GM23248 (cell line): ENCODE measurements at places on chromosomes 2 and 18. TPM values are rescaled to one million over a fixed set of nuclear protein-coding genes. Genes with fewer than 3 reads are reported as not detected.

DNA sequence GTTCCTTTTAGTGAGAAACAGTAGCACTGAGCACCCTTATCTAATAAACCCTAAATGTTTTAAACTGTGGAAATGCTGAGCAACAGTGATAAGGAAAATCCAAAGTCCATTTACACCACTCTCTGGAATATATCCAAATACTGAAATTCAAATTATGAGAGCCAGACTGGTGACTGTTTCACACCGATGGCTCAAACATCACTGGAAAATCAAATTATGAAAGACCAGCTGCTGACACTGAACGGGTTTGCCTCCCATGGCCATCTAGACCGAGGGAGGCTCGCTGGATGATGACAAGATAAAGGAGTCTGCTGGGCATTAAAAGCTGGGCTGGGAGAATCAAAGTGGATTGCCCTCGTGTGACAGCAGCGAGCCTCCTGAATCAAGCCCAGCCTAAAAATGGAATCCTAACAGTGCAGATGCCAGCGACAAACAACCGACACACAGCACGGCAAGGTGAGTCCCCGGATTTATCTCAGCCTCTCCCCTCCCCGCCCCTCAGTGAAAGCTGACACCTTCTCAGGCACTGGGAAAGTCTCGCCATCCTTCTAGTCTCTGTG, 30.3 kb downstream of the SERPINE2 start:
- DNase-seq = peak; percentile 20

GRCh38 chr2:37617119-37617892, 54.1 kb downstream of the CDC42EP3 start:
- no peak for DNase-seq

DNA sequence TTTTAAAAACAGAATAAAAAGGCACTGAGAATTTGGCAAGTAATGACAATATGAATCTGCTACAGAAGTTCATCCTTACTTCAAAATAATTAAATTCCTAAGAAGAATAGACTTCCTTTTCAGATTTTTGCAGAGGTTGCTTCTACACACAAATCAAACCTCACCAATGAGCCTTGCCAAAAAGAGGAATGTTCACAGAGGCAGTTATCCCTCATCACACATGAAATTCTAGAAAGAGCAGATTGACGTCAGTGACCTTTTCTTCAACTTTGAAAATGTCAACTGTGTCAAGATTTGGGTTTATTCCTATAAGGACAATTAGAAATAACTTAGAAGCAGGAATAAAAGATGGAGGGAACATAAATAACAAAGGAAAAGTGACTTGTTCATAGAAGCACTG, 64.6 kb downstream of the MBD2 start:
- no peak for DNase-seq

Gene CERKL
- 4.6 and 5.2 TPM in 2 replicates for polyA plus RNA-seq

- DNase-seq = no peak
Measured at GRCh38 chr18:30328839-30329238, 713.7 kb downstream of the DSC3 start.

DNA sequence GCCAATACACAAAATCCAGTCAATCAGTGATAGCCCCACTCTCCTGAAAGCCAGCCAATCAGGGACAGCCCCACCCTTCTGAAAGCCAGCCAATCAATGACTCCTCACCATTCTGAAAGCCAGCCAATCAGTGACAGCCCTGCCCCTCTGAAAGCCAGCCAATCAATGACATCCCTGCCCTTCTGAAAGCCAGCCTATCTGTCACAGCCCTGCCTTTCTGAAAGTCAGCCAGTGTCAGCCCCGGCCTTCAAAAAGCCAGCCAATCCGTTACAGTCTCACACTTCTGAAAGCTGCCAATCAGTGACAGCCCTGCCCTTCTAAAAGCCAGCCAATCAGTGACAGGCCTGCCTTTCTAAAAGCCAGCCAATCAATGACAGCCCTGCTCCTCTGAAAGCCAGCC, 95.9 kb upstream of the HDAC4 start:
- DNase-seq = no peak

GRCh38 chr2:145887915-145888314, 1368.0 kb upstream of the ZEB2 start:
- no peak for DNase-seq

Gene GKN1
- not detected in 2 replicates for polyA plus RNA-seq

DNA sequence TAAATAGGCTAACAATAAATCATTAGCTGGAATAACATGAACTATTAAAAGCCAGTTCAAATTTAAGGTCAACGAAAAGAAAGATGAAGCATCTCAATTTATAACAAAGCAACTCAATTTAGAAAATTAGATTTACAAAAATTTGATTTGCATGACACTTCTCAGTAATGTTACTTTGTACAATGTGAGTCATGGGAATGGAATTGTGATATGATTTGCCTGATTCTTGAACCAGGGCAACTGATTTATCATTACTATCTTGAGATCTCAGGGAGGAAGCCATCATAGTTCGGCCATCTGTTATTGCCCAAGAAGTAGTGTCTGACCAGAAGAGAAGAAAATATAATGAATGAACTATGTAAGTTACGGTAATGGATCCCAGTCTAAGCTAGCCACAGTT, 193.1 kb downstream of the RIT2 start:
- DNase-seq = no peak

GRCh38 chr2:147989809-147990403, 30.6 kb downstream of the ORC4 start:
- peak; percentile 78 for DNase-seq

- DNase-seq = no peak
Measured at GRCh38 chr2:105090091-105090490, 52.2 kb downstream of the MRPS9 start.

Gene HDHD2
- polyA plus RNA-seq = 23.6 and 25.4 TPM in 2 replicates

GRCh38 chr2:114543236-114543766, 100.9 kb downstream of the DPP10 start:
- peak; percentile 25 for DNase-seq

DNA sequence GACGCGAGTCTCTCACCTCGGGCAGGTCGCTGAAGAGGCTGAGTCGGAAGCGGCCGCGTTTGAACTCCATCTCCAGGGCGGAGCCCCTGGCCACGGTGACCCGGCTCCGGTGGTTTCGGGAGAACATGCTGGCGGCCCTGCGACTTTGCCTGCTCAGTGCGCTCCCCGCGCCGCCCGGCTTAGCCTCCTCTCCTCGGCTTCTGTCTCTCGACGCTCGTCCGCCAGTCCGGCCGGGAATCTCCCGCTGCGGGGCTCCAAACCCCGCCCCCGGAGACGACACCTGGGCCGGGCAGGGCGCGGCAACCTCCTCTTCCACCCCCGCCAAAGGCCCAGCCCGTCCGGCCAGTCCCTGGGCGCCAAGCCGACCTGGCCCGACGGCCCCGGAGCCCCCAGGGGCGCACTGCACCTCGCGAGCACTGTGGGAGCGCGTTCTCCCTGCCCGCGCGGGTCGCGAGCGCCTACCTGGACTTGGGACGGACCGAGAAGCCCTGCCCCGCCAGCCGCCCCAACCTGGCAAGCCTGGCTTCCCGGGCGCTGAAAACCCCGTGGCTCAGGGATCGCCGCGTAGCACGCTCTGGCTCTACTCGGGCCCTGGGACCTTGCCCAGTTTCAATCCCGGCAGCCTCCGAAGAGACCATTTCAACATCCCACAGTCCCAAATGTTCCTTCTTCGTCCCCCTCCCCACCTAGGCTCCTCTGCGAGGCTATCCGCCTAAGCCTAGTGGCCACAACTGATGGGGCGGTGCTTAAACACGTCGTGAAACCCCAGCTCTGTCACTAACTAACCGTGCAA, at the start of gene RTKN:
RTKN (minus strand) TSS at position 248 of the 793 bp plus-strand sequence; CDS start at position 127, 121 bp downstream.
- DNase-seq = peak; percentile 41
